ENCODE measurements at places on chromosomes 5 and 9.
A peak's percentile ranks its signal among the peaks of the same experiment; 100 is the strongest.

DNA sequence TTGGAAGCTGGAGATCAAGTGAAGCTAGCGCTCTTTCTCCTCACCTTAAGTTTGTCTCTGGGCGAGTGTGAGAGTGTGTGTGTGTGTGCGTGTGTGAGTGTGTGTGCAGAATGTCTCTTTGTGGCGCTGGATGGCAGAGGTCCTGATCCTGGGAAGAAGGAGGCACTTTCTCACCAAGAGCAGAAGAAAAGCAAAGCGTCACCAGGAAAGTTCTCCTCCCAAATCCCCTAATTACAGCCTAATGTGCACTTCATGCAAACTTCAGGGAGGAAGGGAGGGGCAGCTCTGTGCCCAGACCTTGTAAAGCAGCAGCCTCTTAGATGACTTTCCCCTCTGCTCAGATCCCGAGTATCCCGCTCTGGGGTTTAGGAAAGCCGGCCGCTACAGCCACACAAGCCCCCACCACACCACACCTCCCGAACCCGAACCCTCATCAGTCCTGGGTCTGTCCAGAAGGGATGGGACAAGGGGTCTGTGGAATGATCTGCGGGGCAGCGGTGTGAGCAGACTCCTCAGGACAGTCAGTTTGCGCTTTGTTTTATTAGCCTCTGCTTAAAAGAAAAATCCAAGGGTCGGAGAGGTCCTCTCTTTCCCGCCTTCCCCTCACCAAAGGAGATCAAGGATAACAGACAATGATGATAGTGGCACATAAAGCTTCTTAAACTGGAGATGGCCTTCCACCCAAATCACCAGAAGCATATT lies at the start of gene HAPLN1:
HAPLN1 (minus strand) TSS at position 20 of the 702 bp plus-strand sequence. CDS start 47,332 bp downstream, outside the sequence.
- peak; percentile 46 for DNase-seq

DNA sequence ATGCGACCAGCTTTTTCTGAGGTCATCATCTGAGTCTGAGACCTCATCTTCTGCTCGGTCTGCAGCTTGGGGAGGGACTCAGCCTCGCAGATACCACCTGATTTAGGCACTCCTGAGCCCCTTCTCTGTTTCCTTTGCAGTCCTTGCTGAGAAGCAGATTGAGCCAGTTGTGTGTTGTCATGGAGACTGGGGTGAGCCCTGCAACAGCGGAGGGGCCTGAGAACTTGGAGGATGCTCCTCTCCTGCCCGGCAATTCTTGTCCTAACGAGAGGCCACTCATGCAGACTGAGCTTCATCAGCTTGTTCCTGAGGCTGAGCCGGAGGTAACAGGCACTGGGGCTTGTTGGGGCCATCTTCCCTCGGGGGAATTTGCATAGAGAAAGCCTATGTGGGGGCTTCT lies 19.2 kb downstream of the TEX53 start:
- DNase-seq: no peak

- no peak for DNase-seq
Measured at GRCh38 chr9:85117831-85118230, 448.3 kb downstream of the NTRK2 start.

- DNase-seq: no peak
Measured at GRCh38 chr9:34638138-34638445, 505 bp upstream of the SIGMAR1 start.

- no peak for DNase-seq
Measured at GRCh38 chr5:30581198-30581935, 612.1 kb upstream of the CDH6 start.

GRCh38 chr5:162209005-162209605 lies 141.5 kb downstream of the GABRG2 start:
- DNase-seq: peak; percentile 47
